ENCODE measurements at places on chromosomes 2 and 18.

DNA sequence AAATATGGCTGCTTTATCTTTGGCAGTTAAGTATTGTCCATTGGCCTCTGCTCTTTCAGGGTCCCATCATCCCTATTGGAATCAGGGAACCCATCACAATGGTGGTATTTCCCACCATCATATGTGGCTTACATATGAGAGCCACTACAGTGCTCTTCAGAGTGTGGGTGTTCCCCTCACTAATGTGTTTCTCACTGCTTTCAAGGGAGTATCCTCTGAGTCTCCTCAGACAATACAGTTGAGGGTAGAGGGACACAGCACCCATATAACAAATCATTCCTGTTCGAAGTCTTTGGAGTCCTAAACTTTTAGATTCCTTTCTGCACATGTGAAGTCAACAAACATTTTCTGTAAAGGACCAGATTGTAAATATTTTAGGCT, 48.8 kb upstream of the DNAJC10 start:
- DNase-seq: no peak
- no peak overlapping the region for H3K27ac ChIP-seq
- peaks cover 5% of the 10 kb centered on the region for H3K36me3 ChIP-seq
- H3K4me3 ChIP-seq: no peak overlapping the region
- no peaks in the 10 kb centered on the region for H3K4me1 ChIP-seq

GRCh38 chr2:203915256-203915655, 21.3 kb upstream of the ICOS start:
- no peak for DNase-seq
- H3K27me3 ChIP-seq: no peaks in the 10 kb centered on the region
- H3K4me1 ChIP-seq: peaks cover 12% of the 10 kb centered on the region
- H3K27ac ChIP-seq: peak overlapping the region; percentile 26
- peak overlapping the region; percentile 19 for H3K4me3 ChIP-seq
- H3K36me3 ChIP-seq: peaks cover 4% of the 10 kb centered on the region

GRCh38 chr18:49061991-49062831, 111.4 kb upstream of the SMAD7 start:
- H3K4me3 ChIP-seq: no peak overlapping the region
- DNase-seq: no peak
- no peaks in the 10 kb centered on the region for H3K27me3 ChIP-seq
- peaks cover 4% of the 10 kb centered on the region for H3K36me3 ChIP-seq
- peak overlapping the region; percentile 57 for H3K27ac ChIP-seq

DNA sequence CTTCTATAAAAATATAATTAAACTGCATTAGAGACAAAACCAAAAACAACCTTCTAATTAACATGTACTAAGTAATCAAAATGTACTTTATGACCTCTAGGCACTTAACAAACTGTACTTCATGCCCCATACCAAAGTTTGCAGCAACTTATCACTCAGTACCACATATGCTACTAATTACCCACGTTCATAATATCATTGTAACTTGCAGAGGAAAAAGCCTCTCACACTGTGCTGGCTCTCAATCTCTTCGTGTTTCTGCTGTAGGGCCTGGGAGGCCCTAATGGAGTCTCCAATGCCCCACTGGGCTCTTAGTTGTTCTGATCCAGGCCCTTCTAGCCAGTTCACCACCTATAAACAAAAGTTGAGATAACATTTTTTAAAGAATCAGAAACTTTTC, 82.1 kb upstream of the CCDC141 start:
- no peaks in the 10 kb centered on the region for H3K27me3 ChIP-seq
- H3K4me3 ChIP-seq: no peak overlapping the region
- H3K4me1 ChIP-seq: no peaks in the 10 kb centered on the region
- H3K36me3 ChIP-seq: no peaks in the 10 kb centered on the region
- no peak for DNase-seq

- no peaks in the 10 kb centered on the region for H3K27me3 ChIP-seq
- H3K4me1 ChIP-seq: peaks cover 22% of the 10 kb centered on the region
- H3K4me3 ChIP-seq: peak overlapping the region; percentile 94
- no peak for DNase-seq
- H3K36me3 ChIP-seq: peaks cover 4% of the 10 kb centered on the region
Measured at GRCh38 chr2:160490733-160491685, 2.6 kb downstream of the RBMS1 start.

GRCh38 chr18:24482821-24483220, 22.4 kb downstream of the HRH4 start:
- H3K4me3 ChIP-seq: no peak overlapping the region
- H3K27ac ChIP-seq: no peak overlapping the region
- H3K36me3 ChIP-seq: no peaks in the 10 kb centered on the region

GRCh38 chr2:165369131-165369897, 100.2 kb upstream of the CSRNP3 start:
- peaks cover 8% of the 10 kb centered on the region for H3K27me3 ChIP-seq
- no peaks in the 10 kb centered on the region for H3K4me1 ChIP-seq
- no peaks in the 10 kb centered on the region for H3K36me3 ChIP-seq

GRCh38 chr2:55115761-55116597, 65.7 kb upstream of the RTN4 start:
- H3K27me3 ChIP-seq: no peaks in the 10 kb centered on the region
- H3K36me3 ChIP-seq: peaks cover 1% of the 10 kb centered on the region
- H3K4me1 ChIP-seq: no peaks in the 10 kb centered on the region
- no peak for DNase-seq
- no peak overlapping the region for H3K27ac ChIP-seq
- H3K4me3 ChIP-seq: no peak overlapping the region

DNA sequence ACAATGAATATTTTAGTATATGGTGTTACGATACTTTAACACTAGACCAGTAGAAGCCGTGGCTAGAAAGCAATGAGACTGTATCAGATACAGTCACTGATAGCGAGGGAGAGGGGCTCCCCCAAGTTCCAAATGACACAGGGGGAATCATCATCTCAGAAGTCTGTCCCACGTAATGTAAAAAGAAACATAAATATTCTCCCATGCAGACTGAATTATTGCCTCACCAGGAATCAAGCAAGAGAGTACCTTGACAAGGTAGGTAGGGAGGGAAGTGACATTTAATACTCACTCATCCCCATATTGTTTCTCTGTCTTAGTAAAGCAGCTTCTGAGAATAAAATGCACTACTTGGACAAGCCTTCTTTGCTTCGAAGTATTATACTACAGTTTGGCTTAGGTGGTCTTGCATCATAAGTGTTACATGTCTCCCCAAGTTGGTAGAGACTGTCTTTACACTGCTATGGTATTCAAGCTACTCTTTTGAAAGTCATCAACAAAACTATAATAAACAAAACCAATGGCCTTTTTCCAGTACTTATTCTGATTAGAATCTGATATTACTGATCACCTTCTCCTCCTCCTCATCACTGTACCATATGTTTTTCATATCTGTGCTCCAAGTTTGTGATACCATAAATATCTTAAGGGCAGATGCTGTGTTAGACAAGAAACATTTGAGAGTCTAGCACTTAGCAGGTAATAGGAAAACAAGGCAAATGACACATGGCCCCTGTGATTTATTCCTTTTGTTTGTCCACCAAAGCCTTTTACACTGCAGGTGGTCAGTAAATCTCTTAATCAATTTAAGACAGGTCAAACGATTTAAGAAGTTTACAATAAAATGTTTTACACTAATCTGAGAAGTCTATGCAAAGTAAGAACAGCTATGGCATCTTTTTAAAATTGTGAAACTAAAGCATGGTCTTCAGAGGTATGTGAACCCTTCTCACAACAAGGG, 2.7 kb downstream of the LAPTM4A start:
- H3K27me3 ChIP-seq: no peaks in the 10 kb centered on the region
- H3K27ac ChIP-seq: no peak overlapping the region
- DNase-seq: no peak
- no peaks in the 10 kb centered on the region for H3K4me1 ChIP-seq

GRCh38 chr2:64650296-64650695, 3.4 kb downstream of the SERTAD2 start:
- peaks cover 45% of the 10 kb centered on the region for H3K4me1 ChIP-seq
- H3K4me3 ChIP-seq: no peak overlapping the region
- H3K27ac ChIP-seq: no peak overlapping the region
- no peaks in the 10 kb centered on the region for H3K27me3 ChIP-seq
- peaks cover 7% of the 10 kb centered on the region for H3K36me3 ChIP-seq
- no peak for DNase-seq

DNA sequence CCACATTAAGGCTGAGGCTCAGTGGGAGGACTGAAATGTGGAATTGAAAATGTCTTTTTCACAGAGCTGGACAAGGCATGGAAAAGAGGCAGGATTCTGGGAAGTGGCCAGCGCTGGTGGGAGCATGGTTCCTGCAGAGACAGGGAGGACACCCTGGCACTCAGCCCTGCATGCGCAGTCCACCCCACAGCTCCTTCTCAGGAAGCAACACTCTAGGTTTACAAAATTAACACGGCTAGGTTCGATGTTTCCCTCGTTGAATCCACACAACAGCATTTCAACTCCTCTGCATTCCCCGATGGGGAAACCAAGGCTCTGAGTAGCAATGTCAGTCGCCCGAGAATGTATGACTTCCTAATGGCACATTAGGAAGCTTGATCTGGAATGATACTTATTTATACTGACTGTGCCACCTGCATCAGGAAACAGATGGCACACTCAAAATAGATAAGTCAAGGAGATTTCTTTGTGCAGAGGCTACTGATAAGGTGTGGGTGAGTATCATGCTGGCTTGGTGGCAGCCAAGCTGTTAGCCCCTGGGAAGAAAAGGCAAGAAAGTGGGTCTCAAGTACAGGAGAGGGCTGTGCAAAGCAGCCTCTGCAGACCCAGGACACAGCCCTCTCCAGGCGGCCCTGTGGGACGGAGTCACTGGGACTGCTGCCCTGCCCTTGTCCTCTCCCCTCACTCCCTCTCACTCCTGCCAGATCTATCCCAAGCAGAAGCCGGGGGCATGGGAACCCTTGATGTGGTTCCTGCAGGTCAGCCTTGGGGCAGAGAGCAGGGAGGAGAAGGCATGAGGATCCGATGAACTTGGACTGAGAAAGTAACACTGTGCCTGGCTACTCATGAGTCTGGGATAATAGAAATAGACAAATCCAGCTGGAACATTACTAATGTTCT, 158.4 kb upstream of the FHL2 start:
- H3K4me1 ChIP-seq: no peaks in the 10 kb centered on the region
- peaks cover 83% of the 10 kb centered on the region for H3K27me3 ChIP-seq
- no peak overlapping the region for H3K4me3 ChIP-seq
- H3K36me3 ChIP-seq: no peaks in the 10 kb centered on the region
- H3K27ac ChIP-seq: no peak overlapping the region
- DNase-seq: no peak

DNA sequence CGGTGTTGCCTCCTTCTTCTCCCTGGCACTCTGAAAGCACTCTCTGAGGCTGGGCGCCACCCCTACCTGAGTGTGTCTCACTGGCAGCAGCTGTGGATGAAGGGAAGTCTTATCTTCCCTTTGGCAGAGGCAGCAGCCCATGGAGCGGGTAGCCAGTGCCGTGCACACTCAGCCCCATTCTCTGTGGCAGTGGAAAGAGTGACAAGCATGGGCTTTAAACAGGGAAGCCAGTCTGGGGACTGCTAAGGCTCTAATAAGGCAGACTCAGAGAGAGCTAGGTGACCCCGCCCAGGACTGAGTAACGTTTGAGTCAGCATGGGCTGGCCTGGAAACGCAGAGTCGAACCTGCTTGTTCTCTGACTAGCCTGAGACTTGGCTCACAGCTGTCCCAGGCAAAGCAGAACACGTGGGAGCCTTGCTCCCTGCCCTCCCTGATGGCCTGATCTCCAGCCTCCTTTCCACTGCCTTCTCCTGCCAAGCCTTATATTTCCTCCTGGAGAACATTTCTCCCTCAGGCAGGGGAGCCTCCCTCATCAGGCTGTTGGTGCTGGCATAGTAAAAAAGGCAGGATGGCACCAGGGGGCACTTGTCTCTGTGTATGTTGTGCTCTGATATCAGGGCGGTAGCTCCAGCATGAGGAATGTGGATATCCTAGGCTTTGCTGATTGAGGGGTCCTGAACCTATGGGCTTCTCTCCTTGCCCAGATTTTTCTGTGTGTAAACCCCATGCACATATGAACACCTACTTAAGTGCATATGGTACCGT, 93.9 kb upstream of the LGALSL start:
- H3K4me3 ChIP-seq: no peak overlapping the region
- peaks cover 52% of the 10 kb centered on the region for H3K27me3 ChIP-seq
- no peak for DNase-seq
- H3K27ac ChIP-seq: no peak overlapping the region
- no peaks in the 10 kb centered on the region for H3K4me1 ChIP-seq
- no peaks in the 10 kb centered on the region for H3K36me3 ChIP-seq

GRCh38 chr2:127083819-127084503, 23.0 kb downstream of the BIN1 start:
- H3K4me3 ChIP-seq: peak overlapping the region; percentile 91
- peaks cover 88% of the 10 kb centered on the region for H3K4me1 ChIP-seq
- DNase-seq: no peak
- H3K27me3 ChIP-seq: no peaks in the 10 kb centered on the region
- H3K27ac ChIP-seq: peak overlapping the region; percentile 99
- peaks cover 23% of the 10 kb centered on the region for H3K36me3 ChIP-seq

DNA sequence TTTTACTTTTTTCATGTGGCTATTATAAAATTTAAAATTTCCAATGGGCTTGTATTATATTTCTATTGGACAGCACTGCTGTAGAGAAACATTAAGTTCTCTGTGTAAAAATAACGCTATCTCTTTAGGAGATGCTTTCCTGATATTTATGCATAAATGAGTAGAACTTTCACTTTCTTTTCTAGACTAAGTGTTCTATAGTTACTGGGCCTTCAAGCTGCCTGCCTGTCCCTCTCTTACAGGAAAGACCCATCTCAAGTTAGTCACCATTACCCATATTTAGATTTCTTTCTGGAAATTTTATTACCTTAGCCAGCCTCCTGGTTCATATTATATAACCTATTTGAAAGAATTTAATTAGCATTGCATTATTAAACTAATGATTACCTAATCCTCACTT, 4.8 kb downstream of the ITGA4 start:
- H3K27me3 ChIP-seq: no peaks in the 10 kb centered on the region
- peaks cover 62% of the 10 kb centered on the region for H3K4me1 ChIP-seq
- peaks cover 50% of the 10 kb centered on the region for H3K36me3 ChIP-seq
- H3K4me3 ChIP-seq: peak overlapping the region; percentile 91
- peak overlapping the region; percentile 87 for H3K27ac ChIP-seq

- H3K27ac ChIP-seq: no peak overlapping the region
- H3K36me3 ChIP-seq: no peaks in the 10 kb centered on the region
- DNase-seq: no peak
- H3K4me3 ChIP-seq: no peak overlapping the region
- no peaks in the 10 kb centered on the region for H3K4me1 ChIP-seq
Measured at GRCh38 chr18:12628706-12629702, 28.9 kb downstream of the SPIRE1 start.

GRCh38 chr2:156719036-156719435, 282.9 kb downstream of the GPD2 start:
- no peaks in the 10 kb centered on the region for H3K4me1 ChIP-seq
- no peak overlapping the region for H3K4me3 ChIP-seq
- H3K27me3 ChIP-seq: peaks cover 26% of the 10 kb centered on the region
- H3K27ac ChIP-seq: no peak overlapping the region
- no peaks in the 10 kb centered on the region for H3K36me3 ChIP-seq
- DNase-seq: no peak

- H3K27me3 ChIP-seq: peaks cover 85% of the 10 kb centered on the region
- H3K4me1 ChIP-seq: peaks cover 2% of the 10 kb centered on the region
- no peak overlapping the region for H3K27ac ChIP-seq
- no peaks in the 10 kb centered on the region for H3K36me3 ChIP-seq
- no peak overlapping the region for H3K4me3 ChIP-seq
Measured at GRCh38 chr18:13211534-13211933, 7.0 kb upstream of the LDLRAD4 start.

GRCh38 chr2:164948540-164948939, 6.8 kb downstream of the SLC38A11 start:
- H3K27me3 ChIP-seq: no peaks in the 10 kb centered on the region
- H3K36me3 ChIP-seq: no peaks in the 10 kb centered on the region
- no peak for DNase-seq
- H3K27ac ChIP-seq: no peak overlapping the region
- H3K4me3 ChIP-seq: no peak overlapping the region

GRCh38 chr2:85088921-85089320, 44.3 kb upstream of the TCF7L1 start:
- H3K36me3 ChIP-seq: no peaks in the 10 kb centered on the region
- no peaks in the 10 kb centered on the region for H3K4me1 ChIP-seq
- no peak for DNase-seq
- no peak overlapping the region for H3K27ac ChIP-seq
- peaks cover 37% of the 10 kb centered on the region for H3K27me3 ChIP-seq
